ENCODE measurements at places on chromosomes 7 and 10.

DNA sequence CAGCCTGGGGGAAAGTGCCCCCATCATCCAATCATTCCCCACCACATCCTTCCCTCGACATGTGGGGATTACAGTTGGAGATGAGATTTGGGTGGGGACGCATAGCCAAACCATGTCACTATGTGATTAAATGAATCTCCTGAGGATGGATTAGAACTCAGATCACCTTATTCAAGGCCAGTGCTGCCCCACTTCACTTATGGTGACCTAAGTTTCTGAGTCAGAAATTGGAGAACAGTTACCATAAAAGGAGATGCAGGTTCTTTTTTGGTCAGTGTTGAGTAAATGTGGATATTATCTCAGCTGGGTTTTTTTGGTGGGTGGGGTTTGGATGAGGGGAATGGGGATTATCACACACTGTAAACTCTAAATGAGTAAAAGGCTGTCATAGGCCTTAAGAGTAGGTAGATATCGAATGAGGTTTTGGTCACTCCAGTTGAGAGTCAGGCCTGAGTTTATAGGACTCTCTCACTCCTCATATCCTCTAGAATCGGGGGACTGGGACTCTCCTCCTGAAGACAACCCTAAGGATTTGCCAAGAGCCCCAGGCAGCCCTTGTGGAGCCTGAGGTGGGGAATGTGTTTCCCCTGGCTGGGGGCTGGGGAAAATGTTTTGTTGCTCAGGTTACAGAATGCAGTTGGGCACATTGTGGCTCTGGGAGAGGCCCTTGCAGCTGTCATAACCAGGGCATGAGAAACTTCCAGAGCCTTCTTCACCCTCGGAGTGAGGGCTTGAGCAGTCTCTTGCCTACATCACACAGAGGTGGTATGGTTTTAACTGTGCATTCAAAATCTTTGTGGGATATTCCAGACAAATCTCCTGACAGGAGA is 213.0 kb downstream of the BAMBI start:
- DNase-seq = no peak

DNA sequence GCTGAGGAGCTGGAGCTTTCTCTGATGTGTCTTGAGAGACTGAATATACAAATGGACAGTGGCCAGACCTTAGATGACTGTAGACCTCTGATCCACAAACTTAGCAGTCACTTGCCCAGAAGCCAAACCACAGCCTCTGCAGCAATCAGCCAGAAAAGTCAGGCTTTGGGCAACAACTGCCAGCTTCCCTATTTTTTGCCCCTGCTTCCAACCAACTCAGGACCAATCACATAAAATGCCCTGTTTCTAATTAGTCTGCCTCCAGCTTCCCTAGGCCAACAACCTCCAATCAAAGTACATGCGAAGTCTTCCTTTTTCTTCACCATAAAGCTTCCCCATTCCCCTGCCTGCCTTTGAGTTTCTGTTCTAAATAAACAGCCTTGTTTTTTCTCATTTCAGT is 37.8 kb upstream of the CACUL1 start:
- DNase-seq = no peak

GRCh38 chr10:1860351-1860750 is 123.0 kb upstream of the ADARB2 start:
- no peak for DNase-seq

GRCh38 chr10:84292502-84292901 is 35.9 kb upstream of the CCSER2 start:
- no peak for DNase-seq

GRCh38 chr7:111198255-111198654 is 107.3 kb downstream of the LRRN3 start:
- DNase-seq = no peak

DNA sequence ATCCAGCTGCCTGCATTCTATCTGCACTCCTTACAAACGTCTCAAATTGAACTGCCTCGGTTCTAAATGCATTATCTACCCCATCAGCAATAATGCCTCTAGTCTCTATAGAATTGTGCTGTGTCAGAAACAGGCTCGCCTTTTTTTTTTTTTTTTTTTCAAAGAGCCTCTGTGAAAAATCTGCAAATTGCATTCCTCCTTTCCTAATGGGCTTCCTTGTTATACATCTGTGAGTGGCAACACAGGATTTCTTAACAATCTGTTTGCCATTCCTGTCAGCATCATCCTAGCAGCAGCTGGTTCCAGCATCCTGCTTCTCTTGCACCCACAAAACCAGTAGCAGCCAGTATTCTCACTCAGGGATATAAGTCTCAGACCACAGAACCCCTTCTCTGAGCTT is 413.5 kb upstream of the SEMA3D start:
- DNase-seq = no peak

DNA sequence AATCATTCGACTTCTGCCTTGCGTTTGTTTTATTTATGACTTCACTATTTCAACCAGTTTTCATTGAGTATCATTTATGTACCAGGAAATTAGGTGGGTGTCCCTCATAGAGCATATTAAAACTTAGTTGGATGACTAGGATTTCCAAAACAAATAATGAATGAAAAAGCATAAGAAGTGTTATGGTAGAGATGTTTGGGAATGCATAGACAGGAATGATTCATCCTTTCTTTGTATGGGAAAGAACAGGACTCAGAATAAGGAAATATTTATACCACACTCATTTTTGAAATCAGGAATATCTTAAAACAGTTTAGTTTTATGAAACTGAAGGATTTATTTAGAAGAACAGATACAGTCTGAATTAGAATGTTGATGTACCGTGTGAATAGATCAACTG is 315.7 kb downstream of the EXOC4 start:
- no peak for DNase-seq

DNA sequence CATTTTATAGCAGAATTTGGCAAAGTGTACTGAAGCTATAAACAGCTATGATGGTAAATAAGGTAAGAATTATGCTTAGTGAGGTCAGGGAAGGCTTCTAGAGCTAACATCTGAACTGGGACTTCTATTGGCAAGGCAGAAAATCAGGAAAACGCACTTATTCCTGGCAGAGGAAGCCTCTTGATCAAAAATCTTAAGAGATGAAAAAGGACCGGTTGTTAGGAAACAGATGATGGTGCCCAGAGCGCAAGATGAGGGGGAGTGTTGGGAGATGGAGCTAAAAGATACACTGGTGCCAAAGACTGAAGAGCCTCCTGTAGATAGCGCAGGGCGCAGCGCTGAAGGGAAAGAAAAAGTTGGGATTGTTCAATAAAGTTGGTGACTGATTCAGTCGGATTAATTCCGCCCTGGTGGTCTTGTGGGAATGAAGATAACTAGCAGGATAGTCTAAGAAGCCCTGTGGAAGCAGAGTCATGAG is 550 bp upstream of the CALU start:
- peak; percentile 46 for DNase-seq

DNA sequence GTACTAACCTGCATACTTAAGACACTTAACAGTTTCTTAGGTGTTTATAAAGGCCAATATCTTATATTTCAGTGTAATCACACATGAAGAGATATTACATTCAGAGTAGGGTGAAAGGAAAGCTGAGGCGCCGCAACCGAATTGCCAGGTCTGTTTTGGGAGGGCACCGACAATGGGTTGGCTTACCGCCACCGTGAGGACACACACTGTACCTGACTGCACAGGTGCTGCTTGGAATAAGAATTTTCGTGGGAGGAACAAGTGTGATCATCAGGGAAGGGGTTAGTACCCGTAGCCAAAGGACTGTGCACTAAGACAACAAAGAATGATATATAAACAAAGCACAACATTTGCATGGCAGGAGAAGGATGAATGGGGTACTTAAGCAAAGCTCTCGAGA is 591.8 kb downstream of the SUGCT start:
- no peak for DNase-seq

DNA sequence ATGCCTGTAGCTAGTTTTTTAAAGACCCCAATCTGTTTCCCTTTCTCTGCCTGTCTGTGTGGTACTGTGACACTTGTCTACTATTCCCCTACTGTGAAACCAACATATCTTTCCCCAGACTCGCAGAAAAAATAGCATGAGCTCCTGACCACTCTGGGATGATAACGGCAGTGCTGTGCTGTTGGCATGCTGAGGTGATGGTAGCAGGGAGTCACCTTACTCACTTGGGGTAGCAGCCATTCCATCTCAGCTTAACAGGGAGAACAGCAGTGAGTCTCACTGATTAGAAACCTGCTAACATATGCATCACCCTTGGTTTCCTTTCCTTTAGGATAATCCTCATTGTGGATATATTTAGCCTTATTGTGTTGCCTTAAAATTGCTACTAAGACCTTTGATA is 469.6 kb upstream of the FZD8 start:
- DNase-seq = no peak

GRCh38 chr7:72217151-72217550 is 195.0 kb downstream of the CALN1 start:
- no peak for DNase-seq

DNA sequence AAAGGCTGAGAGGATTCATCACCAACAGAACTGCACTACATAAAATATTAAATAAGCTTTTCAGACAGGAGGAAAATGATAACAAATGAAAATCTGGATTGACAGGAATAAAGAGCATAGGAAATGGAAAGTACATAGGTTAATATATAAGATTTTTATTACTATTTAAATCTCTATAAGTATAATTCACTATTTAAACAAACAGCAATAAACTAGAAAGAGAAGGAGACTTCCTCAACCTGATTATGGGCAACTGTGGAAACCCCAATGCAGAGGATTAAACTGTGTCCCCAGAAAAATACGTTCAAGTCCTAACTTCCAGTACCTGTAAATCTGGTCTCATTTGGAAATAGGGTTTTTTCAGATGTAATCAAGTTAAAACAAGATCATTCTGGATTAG is 14.8 kb upstream of the ASL start:
- DNase-seq = no peak

DNA sequence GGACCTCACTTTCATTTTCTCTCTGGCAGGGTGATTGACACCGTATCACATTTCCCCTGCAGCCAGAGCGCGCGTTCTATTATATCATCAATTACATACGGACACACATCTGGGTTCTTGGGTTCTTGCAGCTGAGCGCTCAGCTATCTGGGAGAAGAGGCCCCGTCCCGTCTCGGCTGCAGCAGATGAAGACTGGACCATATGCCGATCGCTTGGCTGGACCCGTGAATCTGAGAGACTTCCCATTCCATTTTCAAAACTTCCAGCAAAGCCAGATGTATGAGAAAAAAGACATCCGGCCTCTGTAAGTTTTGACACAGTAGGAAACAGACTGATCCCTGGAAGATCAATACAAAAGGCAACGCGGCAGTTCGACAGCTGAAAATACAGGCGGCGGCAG is 99.8 kb downstream of the JCAD start:
- DNase-seq = no peak

- DNase-seq = no peak
Observed at GRCh38 chr10:55051515-55051914, 250.5 kb upstream of the PCDH15 start.

DNA sequence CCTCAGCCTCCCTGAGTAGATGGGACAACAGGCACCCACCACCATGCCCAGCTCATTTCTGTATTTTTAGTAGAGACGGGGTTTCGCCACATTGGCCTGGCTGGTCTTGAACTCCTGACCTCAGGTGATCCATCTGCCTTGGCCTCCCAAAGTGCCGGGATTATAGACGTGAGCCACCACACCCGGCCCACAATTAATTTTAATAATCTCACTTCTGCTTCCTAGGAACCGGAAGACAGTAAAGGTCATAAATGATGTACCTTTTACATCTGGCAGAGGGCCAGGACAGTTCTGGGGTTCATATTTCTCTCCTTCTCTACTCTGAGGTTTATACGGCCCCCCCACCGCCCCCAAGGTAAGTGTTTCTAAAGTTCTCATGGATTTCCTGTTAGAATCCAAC is 31.2 kb upstream of the AOAH start:
- no peak for DNase-seq

- DNase-seq = no peak
Observed at GRCh38 chr7:80637454-80637853, 988 bp upstream of the CD36 start.

DNA sequence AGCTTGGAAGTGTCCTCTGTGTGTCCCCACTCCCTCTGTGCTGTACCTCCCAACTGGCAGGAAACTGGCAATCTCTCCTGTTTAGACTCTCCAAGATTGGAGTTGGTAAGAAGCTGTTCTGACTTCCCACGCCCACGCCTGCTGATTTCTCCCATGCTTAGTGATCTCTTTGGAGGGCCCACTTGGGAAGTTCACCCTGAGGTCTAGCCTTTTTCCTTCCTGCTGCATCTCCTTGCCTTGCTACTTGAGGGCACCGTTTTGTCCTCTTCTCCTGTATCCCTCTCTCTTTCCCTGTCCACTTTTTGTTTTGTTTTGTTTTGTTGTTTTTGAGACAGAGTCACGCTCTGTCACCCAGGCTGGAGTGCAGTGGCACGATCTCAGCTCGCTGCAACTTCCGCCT is 35.4 kb downstream of the ZAN start:
- DNase-seq = no peak

All from NCI-H2227 treated with DMSO at 0.1 percent for 48 hours (cell line).